ENCODE measurements at places on chromosomes 4 and X.

GRCh38 chrX:137194164-137194563 lies 160.4 kb upstream of the GPR101 start:
- DNase-seq = no peak

GRCh38 chr4:139901531-139902320 lies 236.1 kb downstream of the MGST2 start:
- DNase-seq = no peak

GRCh38 chr4:78656968-78657445 lies 105.4 kb downstream of the ANXA3 start:
- DNase-seq = no peak

DNA sequence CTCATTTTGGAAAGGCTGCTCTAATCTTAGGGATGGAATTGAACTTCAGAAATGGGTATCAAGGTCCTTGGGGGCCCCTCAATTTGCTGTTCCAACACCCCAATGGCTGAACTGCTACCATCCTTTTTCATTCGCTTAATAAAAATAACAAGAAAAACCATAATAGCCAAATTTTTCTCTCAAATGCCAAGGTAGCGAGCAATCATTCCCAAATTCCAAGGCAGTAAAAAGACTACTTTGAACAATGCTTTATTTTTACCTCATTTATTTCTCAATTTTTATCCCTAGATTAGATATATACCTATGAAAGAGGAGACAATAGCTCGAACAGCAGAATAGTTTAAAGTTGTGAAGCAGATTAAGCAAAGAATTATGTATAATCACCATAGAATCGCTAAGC lies 323.4 kb upstream of the SLC7A11 start:
- DNase-seq = no peak

DNA sequence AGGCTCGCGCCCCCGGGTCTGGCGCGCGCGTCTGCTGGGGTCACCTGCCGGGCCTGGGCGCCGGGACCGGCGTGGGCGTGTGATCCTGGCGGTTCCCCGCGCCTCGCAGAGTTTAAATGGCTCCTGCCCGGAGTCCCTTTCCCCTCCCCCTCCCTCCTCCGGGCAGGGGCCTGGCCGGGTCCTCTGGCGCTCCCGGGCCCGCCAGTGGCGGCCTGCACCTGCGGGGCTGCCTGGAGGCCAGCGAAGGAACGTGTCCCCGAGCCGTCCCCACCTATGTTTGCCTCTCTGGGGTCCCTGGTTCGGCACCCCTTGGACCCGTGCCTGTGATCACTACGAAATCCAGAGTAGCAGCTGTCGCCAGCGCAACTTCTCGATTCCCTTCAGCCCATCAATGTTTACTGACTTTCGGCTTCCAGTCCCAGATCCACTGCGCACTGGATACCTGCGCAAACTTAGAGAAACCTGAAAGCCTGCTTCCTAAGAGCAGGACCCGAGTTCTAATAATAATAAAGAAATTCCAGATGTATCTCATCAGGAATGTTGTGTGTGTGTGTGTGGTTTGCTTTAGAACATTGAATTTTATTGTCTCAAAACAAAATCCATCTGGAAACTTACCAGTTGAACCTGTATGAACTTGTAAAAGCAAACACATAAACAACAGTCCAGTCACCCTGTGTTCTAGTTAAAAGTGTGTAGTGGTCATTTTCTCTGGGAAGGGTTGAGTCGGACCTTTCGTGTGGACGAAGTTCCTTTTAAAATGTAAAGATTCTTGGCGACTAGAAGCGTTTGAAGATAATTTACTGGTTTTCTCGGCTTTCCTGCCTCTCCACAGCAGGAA lies 788 bp downstream of the SHROOM2 start:
- no peak for DNase-seq

- no peak for DNase-seq
Measured at GRCh38 chr4:89762311-89762710, 74.7 kb downstream of the SNCA start.

DNA sequence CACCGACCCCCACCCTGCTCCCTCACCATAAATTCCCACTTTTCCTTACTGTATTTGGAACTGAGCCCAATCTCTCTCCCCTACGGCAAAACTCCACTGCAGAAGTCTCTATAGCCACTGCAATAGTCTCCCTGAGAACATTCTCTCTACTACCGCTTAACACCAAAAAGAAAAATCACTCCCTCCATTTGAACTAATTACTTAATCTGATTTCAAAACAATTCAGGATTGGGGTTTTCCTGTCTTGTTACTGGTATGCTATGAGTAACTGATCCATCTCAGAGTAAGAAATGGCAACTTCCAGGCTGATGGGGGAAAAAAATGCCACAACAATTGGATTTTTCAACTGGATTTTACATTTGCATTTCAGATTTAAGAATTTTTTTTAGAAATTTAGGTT lies 5.8 kb downstream of the PAPSS1 start:
- DNase-seq = no peak

DNA sequence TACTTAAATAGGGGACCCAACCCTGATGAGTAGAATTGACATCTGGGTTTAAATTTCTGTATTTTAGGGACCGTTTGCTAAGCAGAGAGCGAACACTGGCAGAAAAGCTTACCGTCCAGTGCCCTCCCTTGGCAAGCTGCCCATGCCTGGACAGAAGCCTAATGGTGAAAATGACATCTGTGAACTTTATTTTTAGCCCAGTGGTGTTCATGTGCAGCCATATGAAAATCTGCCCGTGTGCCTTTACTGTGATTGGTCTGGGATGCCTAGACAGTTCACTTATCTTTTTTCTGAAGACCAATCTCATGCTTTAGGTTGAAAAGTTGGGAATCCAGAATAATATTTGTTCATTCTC lies 1.1 kb downstream of the STBD1 start:
- DNase-seq = no peak

DNA sequence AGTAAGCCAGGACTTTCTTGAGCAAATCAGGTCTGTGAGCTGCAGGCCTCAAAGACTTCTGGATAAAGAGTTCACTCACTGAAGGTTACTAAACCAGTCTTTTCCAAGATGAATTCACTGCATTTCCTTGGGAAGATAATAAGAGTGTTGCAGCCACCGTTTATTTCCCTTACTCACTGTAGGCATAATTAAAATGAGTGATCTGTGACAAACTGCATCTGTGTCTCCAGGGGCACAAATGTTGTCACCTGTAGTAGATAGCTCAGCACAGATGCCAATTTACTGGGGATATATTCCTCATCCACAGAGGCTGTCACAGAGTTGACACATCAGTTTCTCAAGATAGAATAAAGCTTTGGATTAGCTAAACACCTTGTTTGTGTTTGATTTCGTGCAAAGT lies 580.2 kb downstream of the SPRY1 start:
- no peak for DNase-seq

DNA sequence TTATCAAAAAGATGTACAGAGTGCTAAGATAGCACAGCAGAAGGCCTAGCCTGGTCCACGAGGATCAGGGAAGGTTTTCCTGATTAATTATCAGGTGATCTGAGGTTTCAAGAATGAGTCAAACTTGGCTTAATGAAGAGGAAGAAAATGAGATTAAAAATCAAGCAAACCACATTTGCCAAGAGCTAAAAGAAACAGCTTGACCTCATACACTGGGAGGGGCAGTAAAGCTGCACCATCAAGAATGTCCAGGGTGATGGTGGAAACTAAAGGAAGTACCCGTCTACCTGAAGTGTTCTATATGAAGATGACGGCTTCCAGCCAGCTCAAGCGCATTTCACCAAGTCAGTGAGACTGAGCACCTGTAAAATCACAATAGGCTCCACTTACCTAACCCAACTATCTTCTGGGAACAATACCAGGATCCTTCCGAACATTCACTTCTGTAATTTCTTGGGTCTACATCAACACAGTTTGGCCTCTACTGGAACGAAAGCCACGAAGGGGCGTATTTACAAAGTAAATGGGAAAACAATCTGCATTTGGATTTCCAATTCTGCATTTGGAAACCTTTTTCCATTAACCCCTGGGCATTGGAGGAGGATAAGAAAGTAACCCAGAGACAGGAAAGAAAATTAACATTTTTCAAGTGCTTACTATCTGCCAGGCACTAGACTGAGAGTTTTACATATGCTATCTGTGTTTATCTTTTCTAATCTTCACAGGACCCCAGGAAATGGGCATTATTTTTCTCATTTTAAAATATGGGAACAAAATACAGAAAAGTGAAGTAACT lies 114.0 kb upstream of the DCLK2 start:
- DNase-seq = no peak

DNA sequence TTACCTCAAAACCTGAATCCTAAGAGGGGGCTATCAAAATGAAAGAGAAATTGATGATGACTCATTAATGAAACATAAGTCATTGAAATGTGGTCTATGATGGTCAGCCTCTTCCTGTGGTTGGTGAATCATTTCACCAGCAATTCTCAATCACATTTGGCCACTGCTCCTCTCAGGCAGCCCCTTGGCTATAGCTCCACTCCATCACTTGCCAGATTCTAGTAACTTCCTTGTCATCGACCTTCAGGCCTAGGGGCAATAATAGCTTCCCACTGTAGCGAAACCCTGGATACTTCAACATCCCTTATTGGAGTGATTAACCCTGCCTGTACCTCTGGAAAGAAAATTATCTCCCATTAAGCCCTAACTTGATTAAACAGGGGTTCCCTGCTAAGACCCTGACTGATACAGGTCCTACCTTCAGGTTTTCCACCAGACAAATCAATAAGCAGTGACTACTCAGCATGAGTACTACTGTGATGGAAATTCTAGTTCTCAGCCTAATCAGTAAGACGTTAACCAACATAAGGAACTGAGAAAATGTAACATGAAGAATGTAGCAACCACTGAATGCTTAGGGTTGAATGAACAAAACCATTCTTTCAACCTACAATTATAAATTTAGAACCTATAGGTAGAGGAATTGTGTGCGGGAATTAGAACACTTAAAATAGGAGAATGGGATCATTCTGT lies 30.4 kb downstream of the ADH7 start:
- DNase-seq = no peak

DNA sequence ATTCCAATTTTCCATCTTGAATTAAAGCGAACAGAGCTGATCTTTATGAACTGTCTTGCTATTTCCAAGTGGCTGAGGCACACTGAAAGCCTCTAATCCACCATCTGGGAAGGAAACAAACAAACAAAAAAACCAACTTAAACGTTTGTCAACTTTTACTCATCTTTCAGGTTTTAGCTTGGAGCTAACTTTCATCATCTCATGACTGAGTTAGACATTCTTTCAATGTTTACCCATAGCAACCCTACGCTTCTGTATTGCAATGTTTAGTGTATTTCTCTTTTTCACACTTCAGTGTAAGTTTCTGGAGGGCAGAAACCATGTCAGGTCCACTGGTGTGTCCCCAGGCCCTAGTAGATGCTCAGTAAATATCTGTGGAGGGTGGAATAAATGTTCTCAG lies 343.8 kb downstream of the GBA3 start:
- DNase-seq = no peak

DNA sequence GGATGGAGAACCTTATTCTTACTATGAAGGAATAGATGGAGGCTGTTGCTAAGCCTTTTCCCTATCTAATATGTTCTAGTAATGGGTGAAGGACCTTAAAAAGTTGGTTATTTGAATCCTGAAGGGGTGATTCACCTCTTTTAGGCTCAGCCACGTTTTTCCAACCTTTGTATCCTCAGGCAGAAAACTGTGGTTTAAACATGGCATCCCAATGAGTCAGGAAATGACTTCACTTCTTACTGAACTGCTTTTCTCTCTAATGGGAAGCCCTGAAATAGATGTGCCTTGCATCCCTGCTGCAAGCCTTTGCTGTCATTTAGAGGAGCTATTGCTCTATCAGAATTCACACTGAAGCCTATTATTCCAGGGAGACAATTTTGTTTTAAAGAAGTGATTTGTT lies 191.0 kb upstream of the ARX start:
- no peak for DNase-seq

GRCh38 chr4:123102897-123103471 lies 180.6 kb upstream of the NUDT6 start:
- DNase-seq = no peak

- no peak for DNase-seq
Measured at GRCh38 chr4:169050284-169050683, 40.2 kb upstream of the CBR4 start.

- DNase-seq = no peak
Measured at GRCh38 chr4:167956676-167957075, 135.7 kb upstream of the ANXA10 start.

DNA sequence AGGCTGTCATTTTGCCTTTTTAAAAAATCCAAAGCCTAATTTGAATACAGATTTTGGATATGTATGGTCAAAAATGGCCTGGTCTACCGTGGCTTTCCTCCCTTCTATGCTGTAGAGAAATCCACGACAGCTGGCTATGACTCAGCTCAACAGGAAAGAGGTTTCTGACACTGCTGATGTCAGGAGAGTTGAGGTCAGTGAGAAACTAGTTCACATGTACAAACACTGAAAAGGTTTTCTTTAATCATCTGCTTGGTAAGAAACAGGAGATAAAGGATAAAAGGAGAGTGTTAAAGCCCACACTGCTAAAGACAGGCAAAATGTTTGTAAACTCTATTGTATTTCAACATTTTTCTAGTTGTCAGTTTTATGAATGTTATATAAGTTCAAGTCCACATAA lies 113.9 kb downstream of the NYX start:
- peak; percentile 2 for DNase-seq

DNA sequence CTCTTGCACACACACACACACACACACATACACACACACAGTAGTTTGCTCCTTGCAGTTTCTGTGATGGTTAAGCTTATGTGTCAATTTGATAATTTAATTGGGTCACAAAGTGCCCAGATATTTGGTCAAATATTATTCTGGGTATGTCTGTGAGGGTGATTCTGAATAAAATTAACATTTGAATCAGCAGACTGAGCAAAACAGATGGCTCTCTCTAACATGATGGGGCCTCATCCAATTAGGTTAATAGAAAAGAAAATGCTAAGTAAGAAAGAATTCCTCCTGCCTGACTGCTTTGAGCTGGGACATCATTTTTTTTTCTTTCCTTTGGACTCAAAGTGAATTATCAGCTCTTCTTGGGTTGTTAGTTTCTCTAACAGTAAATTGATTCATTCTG lies 191.2 kb upstream of the INTU start:
- DNase-seq = no peak

DNA sequence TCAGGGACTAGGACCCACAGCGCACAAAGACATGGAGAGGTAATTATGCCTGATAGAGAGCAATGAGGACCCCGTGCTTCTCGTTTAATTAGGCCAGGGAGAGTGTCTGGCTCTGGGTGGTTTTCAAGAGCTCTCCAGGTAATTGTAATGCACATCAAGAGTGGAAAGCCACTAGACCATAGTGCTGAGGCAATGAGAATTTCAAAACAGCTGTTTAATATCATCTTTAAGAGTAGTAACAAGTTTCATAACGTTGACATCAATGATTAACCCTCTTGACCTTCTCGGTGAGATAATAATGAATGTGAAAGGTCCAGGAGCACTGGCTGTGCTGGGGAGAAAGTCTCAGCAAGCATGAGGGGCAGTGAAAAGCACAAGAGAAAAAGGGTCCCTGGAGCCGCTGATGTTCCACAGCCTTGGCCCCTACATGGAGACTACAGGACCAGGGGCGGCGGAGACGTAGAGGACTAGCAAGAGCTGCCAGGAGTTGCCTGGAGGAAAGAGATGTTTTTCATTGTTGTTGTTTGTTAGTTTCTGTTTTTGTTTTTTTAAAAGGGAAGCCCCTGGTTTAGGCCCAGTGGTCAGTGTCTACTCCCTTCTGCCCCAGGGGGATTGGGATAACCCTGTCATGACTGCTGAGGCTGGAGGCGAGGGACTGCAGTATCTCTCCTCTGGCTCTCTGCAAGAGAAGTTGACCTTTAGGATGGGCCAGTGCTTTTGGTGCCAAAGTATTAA lies 14.8 kb upstream of the CXCR3 start:
- peak; percentile 37 for DNase-seq

GRCh38 chr4:185040523-185040922 lies 22.2 kb downstream of the HELT start:
- DNase-seq = no peak

Data from NCI-H510A (cell line).